ENCODE measurements at places on chromosomes 4 and X. TPM values are rescaled to one million over a fixed set of nuclear protein-coding genes. Genes with fewer than 3 reads are reported as not detected.
A peak's percentile ranks its signal among the peaks of the same experiment; 100 is the strongest.

The ASB12 gene
- total RNA-seq: not detected

The ZFP42 gene
- not detected for total RNA-seq

The PI4K2B gene
- 17.1 TPM for total RNA-seq

The MECP2 gene
- 16.3 TPM for total RNA-seq

The GPR82 gene
- 0.44 TPM for total RNA-seq

The MAGEA11 gene
- total RNA-seq: not detected

The USP51 gene
- total RNA-seq: 0.51 TPM

The MAGT1 gene
- total RNA-seq: 58.7 TPM

The AKAP4 gene
- not detected for total RNA-seq

The CYLC1 gene
- not detected for total RNA-seq

The VCX3B gene
- total RNA-seq: not detected

The RTL3 gene
- total RNA-seq: not detected

The ARFIP1 gene
- total RNA-seq: 9.1 TPM

The PAGE2B gene
- total RNA-seq: not detected

GRCh38 chr4:89173336-89174090, 62.2 kb downstream of the TIGD2 start:
- DNase-seq: no peak
- H3K27me3 ChIP-seq: no peaks in the 10 kb centered on the region
- H3K4me3 ChIP-seq: no peak overlapping the region
- no peaks in the 10 kb centered on the region for H3K4me1 ChIP-seq

GRCh38 chr4:136864604-136865185, 667.6 kb downstream of the PCDH18 start:
- H3K4me3 ChIP-seq: no peak overlapping the region
- no peaks in the 10 kb centered on the region for H3K4me1 ChIP-seq
- no peaks in the 10 kb centered on the region for H3K27me3 ChIP-seq
- no peak for DNase-seq
- H3K27ac ChIP-seq: no peak overlapping the region

GRCh38 chr4:165440415-165441158, 61.8 kb downstream of the CPE start:
- no peak overlapping the region for H3K4me3 ChIP-seq
- no peaks in the 10 kb centered on the region for H3K4me1 ChIP-seq
- H3K36me3 ChIP-seq: no peaks in the 10 kb centered on the region
- DNase-seq: no peak
- H3K27me3 ChIP-seq: no peaks in the 10 kb centered on the region

GRCh38 chr4:176844448-176844847, 51.7 kb upstream of the VEGFC start:
- no peaks in the 10 kb centered on the region for H3K4me1 ChIP-seq
- H3K27me3 ChIP-seq: no peaks in the 10 kb centered on the region
- no peaks in the 10 kb centered on the region for H3K36me3 ChIP-seq
- no peak overlapping the region for H3K4me3 ChIP-seq
- no peak for DNase-seq
- H3K27ac ChIP-seq: no peak overlapping the region

GRCh38 chr4:2331519-2332200, 69.8 kb upstream of the MXD4 start:
- no peaks in the 10 kb centered on the region for H3K27me3 ChIP-seq
- H3K4me3 ChIP-seq: no peak overlapping the region
- no peak overlapping the region for H3K27ac ChIP-seq
- H3K4me1 ChIP-seq: no peaks in the 10 kb centered on the region
- no peaks in the 10 kb centered on the region for H3K36me3 ChIP-seq

- no peak overlapping the region for H3K4me3 ChIP-seq
- no peaks in the 10 kb centered on the region for H3K27me3 ChIP-seq
- no peaks in the 10 kb centered on the region for H3K36me3 ChIP-seq
- H3K27ac ChIP-seq: no peak overlapping the region
- peaks cover 12% of the 10 kb centered on the region for H3K4me1 ChIP-seq
These were observed 66.8 kb upstream of the MAB21L2 start for GRCh38 chr4:150515135-150515534.

DNA sequence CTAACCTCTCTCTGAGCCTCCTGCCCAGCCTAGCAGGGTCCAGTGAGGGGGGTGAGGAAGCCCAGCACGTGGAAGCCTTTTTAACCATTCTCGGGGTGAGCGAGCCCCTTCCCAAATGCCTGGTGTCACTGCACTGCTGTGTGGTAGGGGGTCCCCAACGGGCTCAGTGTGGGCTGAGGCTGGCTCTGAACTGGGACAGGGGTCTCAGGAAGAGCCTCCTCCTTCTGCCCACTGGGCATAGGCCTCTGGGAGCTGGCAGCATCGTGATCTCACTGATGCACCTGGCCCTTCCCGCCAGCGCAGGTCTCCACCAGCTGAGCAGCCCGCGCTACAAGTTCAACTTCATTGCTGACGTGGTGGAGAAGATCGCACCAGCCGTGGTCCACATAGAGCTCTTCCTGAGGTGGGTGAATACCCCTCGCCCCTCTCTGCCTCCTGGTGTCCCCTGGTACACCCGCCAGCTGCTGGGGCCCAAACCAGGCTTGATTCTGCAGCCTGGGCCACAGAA, 12.6 kb downstream of the HTRA3 start:
- no peaks in the 10 kb centered on the region for H3K27me3 ChIP-seq
- H3K36me3 ChIP-seq: no peaks in the 10 kb centered on the region
- no peaks in the 10 kb centered on the region for H3K4me1 ChIP-seq
- no peak for DNase-seq
- no peak overlapping the region for H3K27ac ChIP-seq

- H3K27me3 ChIP-seq: no peaks in the 10 kb centered on the region
- H3K36me3 ChIP-seq: no peaks in the 10 kb centered on the region
- H3K4me1 ChIP-seq: no peaks in the 10 kb centered on the region
- no peak for DNase-seq
- no peak overlapping the region for H3K27ac ChIP-seq
These were observed 47.5 kb upstream of the KLHL13 start for GRCh38 chrX:118164138-118164537.

DNA sequence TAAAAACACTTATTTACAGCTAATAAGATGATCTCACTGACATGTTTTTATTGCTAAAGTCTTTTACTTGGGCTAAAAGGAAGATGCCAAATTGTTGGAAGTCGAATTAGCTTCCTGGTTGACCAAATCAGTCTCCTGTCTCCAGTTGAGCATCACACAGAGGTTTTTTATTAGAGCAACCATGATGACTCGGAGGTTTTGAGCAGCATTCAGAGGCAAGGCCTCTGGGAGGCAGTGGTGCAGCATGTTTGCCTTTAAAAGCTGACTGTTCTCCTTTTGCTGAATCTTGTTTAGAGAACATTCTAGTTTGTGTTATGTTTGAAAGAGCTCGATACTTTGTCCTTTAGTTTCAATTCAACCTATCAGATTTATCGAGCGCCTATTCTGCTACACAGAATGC, 2.1 kb downstream of the UCHL1 start:
- H3K4me1 ChIP-seq: peaks cover 7% of the 10 kb centered on the region
- DNase-seq: no peak
- no peaks in the 10 kb centered on the region for H3K36me3 ChIP-seq
- no peak overlapping the region for H3K4me3 ChIP-seq

DNA sequence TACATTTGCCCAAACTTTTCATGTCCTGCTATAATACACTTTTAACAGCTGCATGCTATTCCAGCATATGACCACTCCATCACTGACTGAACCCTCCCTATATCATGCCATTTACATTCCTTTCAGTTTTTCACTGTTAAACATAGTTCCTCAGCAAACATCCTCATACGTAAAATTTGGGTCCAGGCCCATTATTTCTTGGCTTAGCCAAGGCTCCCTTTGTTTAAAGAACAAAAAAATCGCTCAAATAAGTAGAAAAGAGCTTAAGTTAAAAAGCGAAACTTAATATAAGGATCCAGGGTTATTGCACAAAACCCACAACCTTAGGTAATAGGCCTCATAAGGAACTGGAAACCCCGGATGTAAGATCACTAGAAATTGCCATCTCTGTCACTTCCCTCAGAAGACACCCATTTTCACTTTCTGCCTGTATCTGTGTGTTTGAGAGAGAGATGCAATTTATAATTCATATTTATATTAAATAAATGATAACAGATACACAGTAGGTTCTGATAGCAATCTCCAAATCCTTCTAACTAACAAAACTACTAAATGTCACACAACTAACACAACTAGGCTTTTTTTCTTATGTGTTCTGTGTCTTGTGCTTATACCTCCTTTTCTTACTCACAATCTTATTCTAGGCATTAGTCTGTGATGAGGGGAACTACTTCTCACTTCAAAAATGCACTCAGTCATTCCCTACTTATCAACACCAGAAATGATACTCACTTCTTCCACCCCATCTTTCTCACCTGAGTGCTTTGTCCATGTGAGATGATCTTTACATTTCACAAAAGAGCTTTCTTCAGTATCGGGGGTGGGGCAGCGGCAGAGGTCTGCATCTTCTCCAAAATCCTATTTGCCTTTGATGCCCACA, 59.9 kb upstream of the FAM241A start:
- H3K4me3 ChIP-seq: no peak overlapping the region
- H3K4me1 ChIP-seq: no peaks in the 10 kb centered on the region
- H3K36me3 ChIP-seq: no peaks in the 10 kb centered on the region
- no peaks in the 10 kb centered on the region for H3K27me3 ChIP-seq
- no peak for DNase-seq

DNA sequence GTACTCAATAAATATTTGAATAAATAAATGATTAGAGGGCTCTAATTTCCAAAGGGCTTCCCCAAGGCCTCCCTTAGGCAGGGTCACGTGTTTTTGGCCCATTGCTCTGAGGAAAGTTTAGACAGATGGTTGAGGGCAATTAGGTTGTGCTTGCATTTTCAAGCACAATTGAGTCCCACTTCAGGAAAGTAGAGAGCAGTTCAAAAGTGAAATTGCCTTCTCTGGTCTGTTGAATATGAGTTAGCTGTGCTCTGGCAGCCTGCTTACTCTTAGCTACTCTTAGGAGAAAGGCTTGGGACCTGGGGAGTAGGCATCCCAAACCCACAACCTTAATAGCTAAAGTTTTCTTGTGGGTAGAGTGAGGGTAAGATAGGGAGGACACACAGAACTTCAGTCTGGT, 9.0 kb upstream of the DRP2 start:
- DNase-seq: no peak
- no peaks in the 10 kb centered on the region for H3K27me3 ChIP-seq
- H3K4me3 ChIP-seq: no peak overlapping the region
- H3K36me3 ChIP-seq: no peaks in the 10 kb centered on the region
- H3K4me1 ChIP-seq: no peaks in the 10 kb centered on the region

GRCh38 chrX:47194194-47194787, 662 bp downstream of the UBA1 start:
- peak overlapping the region; percentile 94 for H3K27ac ChIP-seq
- H3K27me3 ChIP-seq: peaks cover 6% of the 10 kb centered on the region
- DNase-seq: no peak
- peaks cover 11% of the 10 kb centered on the region for H3K36me3 ChIP-seq
- H3K4me3 ChIP-seq: peak overlapping the region; percentile 87

- H3K27me3 ChIP-seq: no peaks in the 10 kb centered on the region
- no peaks in the 10 kb centered on the region for H3K4me1 ChIP-seq
- H3K4me3 ChIP-seq: no peak overlapping the region
- H3K36me3 ChIP-seq: no peaks in the 10 kb centered on the region
These were observed 18.9 kb upstream of the MSMO1 start for GRCh38 chr4:165308606-165309005.

DNA sequence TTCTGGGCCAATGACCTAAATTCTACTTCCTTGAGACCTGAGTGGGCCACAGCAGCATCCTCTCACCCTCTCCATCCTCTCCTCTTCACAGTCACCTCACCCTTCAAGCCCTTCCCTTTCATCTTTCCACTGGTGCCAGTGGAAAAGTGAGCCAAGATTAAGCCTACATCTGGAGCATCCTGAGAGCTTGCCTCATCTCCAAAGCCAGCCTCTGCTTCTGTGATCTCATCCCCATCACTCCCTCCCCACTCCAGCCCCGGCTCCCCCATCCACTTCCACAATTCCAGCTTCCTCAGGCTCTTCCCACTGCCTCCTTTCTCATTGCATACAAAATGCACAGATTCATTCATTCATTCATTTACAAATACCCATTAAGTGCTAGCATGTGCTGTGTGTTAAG, 10.1 kb upstream of the RASL11B start:
- H3K4me3 ChIP-seq: no peak overlapping the region
- H3K27ac ChIP-seq: no peak overlapping the region
- H3K27me3 ChIP-seq: no peaks in the 10 kb centered on the region

GRCh38 chr4:109649872-109650271, 53.4 kb downstream of the CASP6 start:
- no peaks in the 10 kb centered on the region for H3K4me1 ChIP-seq
- no peak for DNase-seq
- H3K27ac ChIP-seq: no peak overlapping the region

DNA sequence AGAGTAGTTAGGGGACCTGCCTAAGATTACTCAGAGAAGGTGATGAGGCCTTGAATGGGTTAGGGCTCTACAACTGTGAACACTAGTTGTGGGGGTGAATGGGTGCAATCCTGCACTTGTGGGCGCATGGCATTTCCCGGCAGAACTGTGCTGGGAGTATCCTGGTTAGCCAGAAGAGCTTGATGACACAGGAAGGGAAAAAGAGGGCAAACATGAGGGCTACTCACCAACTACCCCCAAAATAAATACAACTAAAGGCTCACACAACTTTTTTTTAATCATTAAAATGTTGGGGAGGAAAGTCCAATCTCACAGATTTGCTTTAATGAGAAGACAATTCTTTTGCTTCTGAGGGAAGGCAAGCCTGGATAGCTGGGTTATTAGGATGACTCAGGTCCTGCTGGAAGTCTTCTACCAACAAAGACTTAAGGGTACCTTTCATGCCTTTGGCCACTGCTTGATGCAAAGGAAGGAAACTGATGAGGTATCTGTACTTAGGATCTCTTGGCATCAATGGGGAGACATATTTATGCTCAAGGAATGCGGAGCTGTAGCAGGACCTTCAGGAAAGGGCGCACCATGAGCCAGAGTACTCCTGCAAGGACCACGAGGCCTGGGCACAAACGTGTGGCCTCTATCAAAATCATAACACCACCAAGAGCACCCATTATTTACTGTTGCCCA, 2.6 kb downstream of the PHKA2 start:
- H3K27me3 ChIP-seq: no peaks in the 10 kb centered on the region
- H3K36me3 ChIP-seq: no peaks in the 10 kb centered on the region
- DNase-seq: peak; percentile 57
- peak overlapping the region; percentile 32 for H3K4me3 ChIP-seq
- no peaks in the 10 kb centered on the region for H3K4me1 ChIP-seq

DNA sequence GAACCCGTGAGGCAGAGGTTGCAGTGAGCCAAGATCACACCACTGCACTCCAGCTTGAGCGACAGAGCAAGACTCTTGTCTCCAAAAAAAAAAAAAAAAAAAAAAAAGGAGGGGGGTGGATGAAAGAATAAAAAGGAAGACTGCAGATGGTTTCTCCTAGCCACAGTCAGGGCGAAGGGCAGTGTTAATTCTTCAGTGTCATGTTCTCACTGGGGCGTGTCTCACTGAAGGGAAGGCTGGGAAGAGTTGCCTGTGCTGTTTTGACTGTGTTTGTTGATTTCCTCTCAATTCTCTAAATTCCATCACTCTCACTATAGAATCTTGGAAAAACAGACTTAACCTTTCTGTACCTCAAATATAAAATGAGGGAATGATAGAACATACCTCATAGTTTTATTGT, 71.6 kb upstream of the DHX15 start:
- no peak overlapping the region for H3K27ac ChIP-seq
- H3K4me1 ChIP-seq: no peaks in the 10 kb centered on the region
- DNase-seq: no peak
- no peak overlapping the region for H3K4me3 ChIP-seq
- no peaks in the 10 kb centered on the region for H3K36me3 ChIP-seq
- H3K27me3 ChIP-seq: no peaks in the 10 kb centered on the region

GRCh38 chr4:81960961-81961360, 412.8 kb downstream of the HNRNPD start:
- DNase-seq: no peak
- no peaks in the 10 kb centered on the region for H3K4me1 ChIP-seq
- H3K27ac ChIP-seq: no peak overlapping the region
- H3K27me3 ChIP-seq: no peaks in the 10 kb centered on the region
- no peak overlapping the region for H3K4me3 ChIP-seq
- H3K36me3 ChIP-seq: no peaks in the 10 kb centered on the region

GRCh38 chrX:40011322-40012038, 86.3 kb downstream of the BCOR start:
- no peak overlapping the region for H3K4me3 ChIP-seq
- H3K27me3 ChIP-seq: peaks cover 18% of the 10 kb centered on the region
- no peaks in the 10 kb centered on the region for H3K36me3 ChIP-seq
- no peaks in the 10 kb centered on the region for H3K4me1 ChIP-seq
